ENCODE measurements at places on chromosomes 7 and 10. TPM values are rescaled to one million over a fixed set of nuclear protein-coding genes. Genes with fewer than 3 reads are reported as not detected.

DNA sequence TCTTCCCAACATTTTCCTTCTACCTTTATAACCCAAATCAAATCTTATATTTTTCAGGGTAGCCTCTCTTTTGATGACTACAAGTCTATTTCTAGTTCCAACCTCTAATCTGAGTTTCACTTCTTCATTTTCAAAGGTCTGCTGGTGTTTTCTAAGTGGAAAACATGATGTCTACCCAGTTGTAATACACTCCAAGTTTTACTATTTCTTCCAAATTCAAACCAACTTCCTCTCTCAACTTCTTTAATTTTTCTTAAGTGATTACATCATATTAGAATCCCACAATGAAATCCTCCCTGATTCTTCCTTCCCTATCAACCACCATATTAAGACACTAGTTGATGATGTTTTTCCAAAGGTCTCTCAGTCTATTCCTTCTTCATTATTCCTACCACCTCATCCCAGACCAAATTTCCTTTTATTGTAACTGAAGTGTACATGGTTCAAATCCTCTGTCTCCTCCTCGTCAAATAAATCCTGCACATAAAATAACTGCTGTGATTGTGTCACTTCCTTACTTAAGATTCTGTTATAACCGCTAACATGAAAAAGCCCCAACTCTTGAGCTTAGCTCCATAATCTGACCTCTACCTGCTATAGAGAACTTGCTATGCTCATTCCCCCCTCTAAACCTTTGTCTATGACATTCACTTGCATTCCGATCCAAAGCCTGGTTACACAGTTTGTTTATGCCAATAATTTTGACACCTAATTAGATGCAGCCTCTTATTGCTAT is 12.7 kb downstream of the TAS2R38 start:
- no peak for DNase-seq

- DNase-seq: peak; percentile 47
These were observed 3.2 kb downstream of the ZNF316 start for GRCh38 chr7:6640246-6640721.

DNA sequence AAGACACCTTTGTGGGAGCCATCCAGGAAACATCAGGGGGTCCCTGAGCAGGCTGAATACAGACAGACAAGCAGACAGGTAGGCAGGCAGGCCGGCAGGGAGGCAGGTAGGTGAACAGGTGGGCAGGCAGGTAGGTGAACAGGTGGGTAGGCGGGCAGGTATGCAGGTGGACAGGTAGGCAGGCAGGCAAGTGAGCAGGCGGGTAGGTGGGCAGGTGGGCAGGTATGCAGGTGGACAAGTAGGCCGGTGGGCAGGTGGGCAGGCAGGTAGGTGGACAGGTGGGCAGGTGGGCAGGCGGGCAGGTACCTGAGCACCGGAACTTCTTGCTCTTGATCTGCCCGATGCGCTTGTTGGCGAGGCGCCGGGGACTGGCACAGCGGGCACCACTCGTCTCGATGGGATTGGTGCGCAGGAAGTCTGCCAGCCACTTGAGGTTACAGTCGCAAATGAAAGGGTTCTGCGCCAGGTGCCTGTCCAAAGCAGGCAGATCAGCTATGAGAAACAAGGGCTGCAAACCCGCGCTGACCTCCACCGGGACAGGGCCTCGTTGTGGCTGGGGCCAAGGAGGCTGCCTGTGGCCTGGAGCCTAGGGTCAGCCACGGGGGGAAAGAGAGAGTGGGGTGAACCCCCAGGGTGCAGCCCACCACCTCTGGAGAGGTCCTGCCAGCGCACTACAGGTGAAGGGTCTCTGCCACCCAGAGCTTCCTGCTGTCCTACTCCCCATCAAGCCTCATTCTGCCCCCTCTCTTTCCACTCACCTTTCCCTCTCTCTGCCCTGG is 136.9 kb downstream of the SLIT1 start:
- DNase-seq: no peak

HTRA1 gene
- not detected for total RNA-seq

SLC26A3 gene
- total RNA-seq: not detected

GRCh38 chr10:132410056-132410778 is 13.2 kb downstream of the PWWP2B start:
- DNase-seq: no peak

SPDYE2 gene
- not detected for total RNA-seq

GRCh38 chr10:123019941-123020703 is 11.3 kb downstream of the ACADSB start:
- DNase-seq: no peak

GRCh38 chr7:50283731-50284130 is 20.8 kb upstream of the IKZF1 start:
- DNase-seq: no peak

GRCh38 chr10:96833220-96834001 is 1.3 kb downstream of the LCOR start:
- no peak for DNase-seq

GRCh38 chr7:53013925-53014324 is 21.5 kb upstream of the POM121L12 start:
- no peak for DNase-seq

DNA sequence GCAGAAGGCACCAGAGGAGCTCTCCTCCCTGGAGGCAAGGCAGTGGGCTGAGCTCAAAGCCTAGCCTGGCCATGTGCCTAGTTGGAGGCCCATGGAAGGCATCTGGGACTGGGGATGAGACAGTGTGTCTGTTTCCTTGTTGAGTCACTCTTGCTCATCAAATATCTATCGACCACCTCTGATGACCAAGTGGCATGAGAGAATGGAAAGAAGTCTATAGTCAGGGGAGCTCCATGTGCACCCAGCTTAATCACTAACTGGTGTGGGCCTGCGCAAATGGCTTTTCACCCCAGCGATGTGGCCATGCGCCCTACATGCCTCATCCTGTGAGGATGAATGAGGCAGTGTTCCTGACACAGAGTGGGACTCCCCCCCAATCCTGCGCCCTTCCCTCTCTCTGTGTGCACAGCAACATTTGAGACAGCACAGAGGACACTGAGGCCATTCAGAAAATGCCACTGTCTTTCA is 229.9 kb downstream of the RPS24 start:
- DNase-seq: no peak

DNA sequence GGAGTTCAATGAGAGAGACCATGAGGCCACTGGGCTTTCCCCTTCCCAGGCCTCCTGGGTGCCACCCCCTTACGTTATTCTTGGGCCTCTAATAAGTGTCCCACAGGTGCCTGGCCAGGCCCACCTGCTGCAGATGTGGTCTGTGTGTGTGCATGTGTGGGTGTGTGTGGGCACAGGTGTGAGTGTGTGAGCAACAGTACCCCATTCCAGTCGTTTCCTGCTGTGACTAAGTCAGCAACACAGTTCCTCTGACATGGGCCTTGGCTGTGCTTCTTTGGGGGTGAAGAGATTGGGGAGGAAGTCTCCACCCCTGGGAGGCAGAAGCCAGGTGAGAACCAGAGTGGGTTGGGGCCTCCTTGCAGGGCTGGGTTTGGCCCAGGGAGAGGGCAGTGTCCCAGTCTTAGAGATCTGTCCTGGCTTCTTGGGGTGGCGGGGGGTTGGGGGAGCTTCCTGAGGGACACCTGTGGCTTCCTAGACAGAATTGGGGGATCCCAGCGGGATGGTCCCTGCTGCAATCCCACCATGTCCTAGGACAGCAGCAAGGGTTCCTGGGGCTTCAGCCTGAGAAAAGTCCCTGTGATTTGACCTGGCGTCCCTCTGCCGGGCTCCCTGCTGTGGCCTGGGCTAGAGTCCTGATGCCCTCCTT is 4.1 kb upstream of the PILRB start:
- DNase-seq: peak; percentile 61

UCN3 gene
- total RNA-seq: not detected

DNA sequence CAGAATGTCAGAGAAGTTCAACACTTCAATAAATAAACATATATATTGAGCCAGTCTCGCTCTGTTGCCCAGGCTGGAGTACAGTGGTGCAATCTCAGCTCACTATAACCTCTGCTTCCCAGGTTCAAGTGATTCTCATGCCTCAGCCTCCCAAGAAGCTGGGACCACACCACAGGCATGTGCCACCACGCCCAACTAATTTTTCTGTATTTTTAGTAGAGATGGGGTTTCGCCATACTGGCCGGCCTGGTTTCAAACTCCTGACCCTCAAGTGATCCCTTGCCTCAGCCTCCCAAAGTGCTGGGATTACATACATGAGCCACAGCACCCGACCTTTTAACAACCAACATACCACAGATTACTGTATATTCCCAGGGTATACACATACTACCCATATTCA is 134.2 kb downstream of the JMJD1C start:
- DNase-seq: no peak

GRCh38 chr7:38432671-38433070 is 159.2 kb upstream of the TARP start:
- DNase-seq: no peak

DNA sequence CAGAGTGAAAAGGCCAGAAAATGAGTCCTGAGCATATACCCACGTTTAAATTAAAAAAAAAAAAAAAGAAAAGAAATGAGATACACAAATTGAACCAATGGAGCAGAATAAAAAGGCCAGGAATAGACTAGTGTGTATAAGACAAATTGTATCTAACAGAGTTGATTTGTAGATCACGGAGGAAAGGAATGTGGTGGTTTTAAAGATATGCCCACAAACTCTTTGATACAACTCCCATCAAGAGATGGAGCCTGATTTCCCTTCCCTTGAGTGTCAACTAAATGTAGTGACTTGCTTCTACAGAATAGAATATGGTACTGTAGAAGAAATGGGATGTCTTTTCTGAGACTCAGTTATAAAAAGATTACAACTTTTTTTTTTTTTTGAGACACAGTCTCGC is 10.4 kb downstream of the SYPL1 start:
- no peak for DNase-seq

DNA sequence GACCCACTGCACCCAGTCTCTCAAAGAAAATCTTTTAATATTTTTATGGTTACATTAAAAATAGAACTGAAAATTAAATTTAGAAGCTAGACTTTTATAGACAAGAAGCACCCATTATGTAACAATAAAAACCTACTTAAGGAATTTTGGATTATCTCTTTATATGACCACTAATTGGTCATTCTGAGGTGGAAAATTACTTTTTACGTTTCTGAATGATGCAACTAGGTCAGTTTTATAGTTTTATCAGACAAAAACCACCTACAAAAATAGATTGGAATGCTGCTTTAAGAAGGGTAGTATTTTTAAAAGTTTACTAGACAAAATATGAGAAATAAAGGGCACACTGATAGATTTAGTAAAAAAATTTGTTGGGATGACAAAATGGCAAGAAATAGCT is 16.5 kb downstream of the SYPL1 start:
- DNase-seq: no peak

DNA sequence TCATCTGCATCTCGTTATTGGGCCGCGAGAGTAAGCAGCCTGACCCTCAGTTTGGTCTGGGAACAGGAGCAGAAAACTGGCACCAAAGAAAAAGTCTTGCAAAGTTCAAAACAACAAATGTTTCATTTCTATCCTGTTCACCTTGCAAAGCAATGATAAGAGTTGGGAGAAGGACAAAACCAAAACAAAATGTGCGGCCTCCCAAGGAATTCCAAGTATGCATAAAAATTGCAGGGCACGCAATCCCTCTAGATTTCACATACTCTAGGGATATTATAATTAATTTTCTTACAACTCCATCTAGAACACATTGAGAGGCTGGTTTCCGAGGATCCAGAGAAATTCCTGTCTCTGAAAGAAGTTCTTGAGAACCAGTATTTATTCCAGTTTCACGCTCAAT is 20.1 kb downstream of the CHUK start:
- no peak for DNase-seq

MCM10 gene
- total RNA-seq: 91.2 TPM

AMPH gene
- total RNA-seq: not detected

GRCh38 chr7:150345012-150345411 is 3.6 kb upstream of the RARRES2 start:
- DNase-seq: no peak

- DNase-seq: peak; percentile 40
These were observed 3.2 kb downstream of the UBE2H start for GRCh38 chr7:129949292-129950133.

GRCh38 chr10:118412932-118413331 is 70.8 kb upstream of the FAM204A start:
- no peak for DNase-seq

DNA sequence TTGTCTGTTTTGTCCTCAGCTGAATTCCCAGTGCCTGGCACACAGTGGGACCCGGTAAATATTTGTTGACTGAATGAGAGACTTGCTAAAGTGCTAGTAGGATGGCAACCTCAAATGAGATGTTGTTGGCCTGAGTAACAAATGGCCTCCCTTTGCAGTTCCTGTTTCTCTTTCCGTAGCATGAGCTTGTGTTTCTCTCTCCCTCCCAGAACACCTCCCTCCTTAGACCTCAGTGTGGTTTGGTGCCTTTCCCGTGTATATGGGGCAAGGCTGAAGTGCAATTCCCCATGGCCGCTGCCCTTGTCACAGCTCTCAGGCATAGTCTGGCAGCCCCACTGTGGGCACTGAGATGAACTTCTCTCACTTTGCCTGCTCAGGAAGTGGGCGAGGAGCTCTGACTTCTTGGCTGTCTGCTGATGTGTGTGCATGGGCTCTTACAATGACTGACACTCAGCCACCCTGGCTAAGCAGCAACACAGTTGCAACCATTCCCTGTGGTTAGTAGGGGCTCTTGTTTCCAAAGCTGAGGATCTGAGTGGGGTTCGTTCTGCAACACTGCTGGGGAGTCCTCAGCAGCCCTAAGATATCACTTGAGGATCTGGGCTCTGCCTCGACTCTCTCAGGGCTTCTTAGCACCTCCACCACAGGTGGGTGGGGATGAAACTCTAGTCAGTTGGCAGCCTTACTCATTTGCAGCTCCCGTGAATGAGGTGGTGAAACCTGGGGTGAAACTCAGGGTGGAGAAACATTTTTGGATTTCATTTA is 136.1 kb downstream of the ICA1 start:
- peak; percentile 83 for DNase-seq

DNA sequence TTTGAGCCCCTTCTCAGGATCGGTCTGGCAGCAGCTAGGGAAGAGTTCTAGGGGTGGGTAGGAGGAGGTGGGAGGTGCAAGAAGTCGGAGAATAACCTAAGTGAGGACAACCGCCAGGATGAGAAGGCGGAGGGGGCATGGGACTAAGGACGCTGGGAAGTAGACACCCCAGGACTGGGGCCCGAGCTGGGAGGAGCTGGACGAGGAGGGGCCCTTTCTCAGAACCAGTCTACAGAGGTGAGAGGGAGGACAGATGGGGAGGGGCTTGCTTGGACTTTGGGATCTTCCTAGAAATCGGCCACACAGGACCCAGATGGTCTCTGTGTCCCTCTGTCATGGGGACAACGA is 90.0 kb upstream of the MYL10 start:
- DNase-seq: no peak

- no peak for DNase-seq
These were observed 82.8 kb upstream of the PPP2R2D start for GRCh38 chr10:131817866-131818509.

IFIT3 gene
- 28.6 TPM for total RNA-seq

DNA sequence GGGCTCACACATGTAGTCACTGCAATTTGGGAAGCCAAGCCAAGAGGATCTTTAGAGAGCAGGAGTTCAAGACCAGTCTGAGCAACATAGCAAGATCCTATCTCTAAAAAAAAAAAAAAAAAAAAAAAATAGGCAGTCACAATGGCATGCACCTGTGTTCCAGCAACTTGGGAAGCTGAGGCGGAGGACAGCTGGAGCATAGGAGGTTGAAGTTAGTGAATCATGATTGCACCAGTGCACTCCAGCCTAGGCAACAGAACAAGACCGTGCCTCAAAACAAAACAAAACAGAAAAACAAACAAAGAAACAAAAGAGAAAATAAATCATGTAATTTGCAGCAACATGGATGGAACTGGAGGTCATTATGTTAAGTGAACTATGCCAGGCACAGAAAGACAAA is 33.6 kb upstream of the BICC1 start:
- DNase-seq: no peak

TMEM236 gene
- total RNA-seq: 0.12 TPM

GRCh38 chr7:156168434-156168833 is 356.2 kb upstream of the SHH start:
- DNase-seq: no peak
